ENCODE measurements at places on chromosomes 16 and 17.

GRCh38 chr17:39244600-39245570, 19.1 kb upstream of the STAC2 start:
- DNase-seq: peak; percentile 84

DNA sequence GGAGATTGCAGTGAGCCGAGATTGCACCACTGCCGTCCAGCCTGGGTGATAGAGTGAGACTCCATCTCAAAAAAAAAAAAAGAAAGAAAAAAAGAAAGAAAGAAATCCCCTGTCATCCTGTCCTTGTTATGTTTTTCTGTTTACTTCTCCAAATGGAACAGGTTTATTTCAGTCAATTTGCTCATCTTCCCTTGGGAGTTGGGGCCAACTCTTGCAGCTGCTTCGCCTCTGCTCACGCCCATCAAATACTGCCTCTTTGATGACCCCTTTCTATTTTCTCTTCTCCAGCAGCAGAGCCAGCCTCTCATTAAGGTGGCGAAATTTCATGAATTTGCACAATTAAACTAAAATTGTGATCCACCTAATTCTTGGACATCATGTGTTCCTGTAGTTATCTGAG, 173.4 kb downstream of the ZNF18 start:
- no peak for DNase-seq

DNA sequence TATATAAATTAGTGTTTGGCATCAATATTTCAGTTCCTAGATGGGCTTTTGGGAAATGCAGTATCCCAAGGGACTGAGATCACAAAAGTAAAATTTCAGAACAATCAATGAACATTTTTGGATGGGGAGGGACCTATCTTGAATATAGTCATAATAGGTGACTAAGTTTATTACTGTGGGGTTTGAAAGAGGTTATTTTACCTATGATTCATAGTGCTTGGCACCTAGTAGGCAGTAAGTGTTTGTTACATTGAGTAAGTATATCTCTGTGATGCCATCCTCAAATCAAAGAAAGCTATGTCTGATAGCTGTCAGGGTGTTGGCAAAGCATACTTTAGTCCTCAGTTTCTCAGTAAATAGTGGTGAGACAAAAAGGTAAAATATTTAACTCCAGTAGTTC, 36.9 kb downstream of the ZNF207 start:
- DNase-seq: no peak

- DNase-seq: no peak
These were observed 1.2 kb upstream of the CYB5B start for GRCh38 chr16:69423189-69423588.

DNA sequence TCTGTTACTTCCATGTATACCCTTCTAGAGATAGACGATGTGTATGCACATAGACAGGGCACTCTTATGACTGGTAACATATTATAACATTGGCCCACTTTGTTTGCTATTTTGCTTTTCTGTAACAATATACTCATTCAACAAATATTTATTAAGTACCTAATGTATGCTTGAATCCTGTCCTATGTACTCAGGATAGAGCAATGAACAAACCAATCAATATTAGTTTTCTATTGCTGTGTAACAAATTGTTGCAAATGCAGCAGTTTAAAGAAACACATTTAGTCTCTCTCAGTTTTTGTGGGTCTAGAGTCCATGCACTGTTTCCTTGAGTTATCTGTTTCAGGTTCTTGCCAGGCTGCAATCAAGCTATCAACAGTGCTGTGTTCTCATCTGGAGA, 29.7 kb upstream of the TENT4B start:
- no peak for DNase-seq
